ENCODE measurements at places on chromosomes 2 and 18.

DNA sequence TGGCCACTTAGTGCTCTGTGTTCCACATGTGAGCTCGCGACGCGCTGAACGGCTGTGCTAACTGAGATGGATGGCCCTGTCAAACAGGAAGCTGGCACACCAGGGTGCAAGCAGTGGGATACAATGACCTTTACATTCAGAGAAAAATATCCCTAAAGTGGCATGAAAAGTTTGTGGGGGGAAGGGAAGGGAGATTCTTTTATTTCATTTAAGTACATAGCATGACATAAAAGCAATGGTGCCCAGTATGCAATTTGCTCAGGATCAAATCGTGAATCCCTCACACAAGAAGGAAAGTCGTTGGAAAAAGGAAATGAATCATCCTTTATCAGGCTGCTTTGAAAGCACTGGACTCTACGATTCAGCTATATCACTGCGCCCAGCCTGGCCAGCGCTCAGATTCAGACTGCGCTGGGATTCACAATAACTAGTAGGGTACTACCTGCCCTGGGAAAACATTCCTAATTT lies 26.0 kb downstream of the SATB2 start:
- no peak for DNase-seq

DNA sequence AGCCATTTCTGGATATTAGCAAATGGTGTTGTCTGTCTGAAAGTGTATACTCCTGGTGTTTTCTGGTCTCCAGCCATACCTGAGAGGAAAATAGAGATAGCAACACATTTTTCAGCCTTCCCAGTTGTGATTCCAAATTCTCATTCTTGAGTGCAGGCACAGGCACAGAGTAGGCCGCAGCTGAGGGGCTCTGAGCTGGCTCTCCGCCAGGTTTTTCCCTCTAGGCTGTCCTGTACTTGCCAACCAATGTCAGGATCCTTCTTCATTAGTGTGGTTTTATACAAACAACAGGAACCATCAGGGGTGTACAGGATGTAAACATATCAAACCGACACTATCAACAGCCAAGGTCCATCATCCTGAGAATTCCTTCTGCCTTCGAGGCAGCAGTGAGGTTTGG lies 1733.6 kb upstream of the CELF4 start:
- DNase-seq: no peak

- no peak for DNase-seq
Observed at GRCh38 chr2:203861197-203861596, 6.4 kb upstream of the CTLA4 start.

DNA sequence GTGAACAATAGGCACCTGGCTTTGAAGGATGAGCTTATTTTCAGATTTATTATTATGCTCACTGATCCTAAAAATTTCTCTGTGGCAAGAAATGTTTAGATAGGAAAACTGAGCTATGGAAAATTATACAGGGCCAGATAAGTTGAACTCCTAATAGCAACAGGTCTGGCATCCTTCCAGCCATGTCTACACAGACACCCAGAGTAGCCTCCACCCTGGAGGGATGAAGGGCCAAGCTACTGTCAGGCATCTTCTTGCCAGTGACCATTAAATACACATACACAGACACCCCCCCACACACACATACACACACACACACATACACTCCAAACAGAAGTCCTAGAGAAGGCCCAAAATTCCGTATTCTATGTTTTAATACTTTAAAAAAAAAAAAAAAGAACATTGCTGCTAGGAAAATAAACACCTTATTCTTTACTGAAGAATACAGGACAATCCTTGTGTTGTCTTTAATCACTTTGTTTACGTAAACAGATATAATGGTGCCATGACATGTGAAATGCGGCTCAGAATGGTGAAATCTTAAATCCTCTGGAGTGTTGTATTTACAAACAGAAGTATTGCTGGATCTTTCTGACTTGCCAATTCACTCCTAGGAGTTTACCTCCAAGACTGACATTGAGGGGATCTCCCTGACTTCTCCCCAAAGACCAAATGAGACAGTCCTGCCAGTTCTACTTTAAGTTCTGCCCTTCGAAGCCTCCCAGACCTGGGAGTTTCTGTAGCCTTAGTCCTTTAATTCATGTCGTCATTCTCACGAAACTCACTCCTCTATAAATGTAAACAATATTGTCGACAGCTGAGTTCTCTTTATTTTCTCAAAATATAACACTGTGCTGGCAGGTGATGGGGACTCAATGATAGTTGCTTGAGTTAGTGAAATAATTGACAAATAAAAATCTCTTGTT lies 163.1 kb downstream of the ANTXR1 start:
- no peak for DNase-seq

DNA sequence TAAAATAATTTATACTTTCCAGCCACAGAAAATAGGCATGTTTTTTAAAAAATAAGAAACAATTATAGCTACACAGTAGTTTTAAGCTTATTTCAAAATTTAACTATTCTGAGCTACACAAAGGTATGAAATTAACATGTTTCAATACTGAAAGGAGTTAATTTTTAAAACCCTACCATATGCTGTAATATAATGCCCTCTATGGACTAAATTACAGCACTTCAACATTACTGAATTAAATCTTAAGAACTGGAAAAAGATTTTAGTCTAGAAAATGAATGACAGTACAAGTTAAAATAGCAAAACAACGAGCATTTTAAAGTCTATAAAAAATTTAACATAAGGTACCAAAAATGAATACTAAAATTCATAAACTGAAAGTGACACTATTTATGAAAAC lies 36.3 kb downstream of the RTN4 start:
- no peak for DNase-seq

DNA sequence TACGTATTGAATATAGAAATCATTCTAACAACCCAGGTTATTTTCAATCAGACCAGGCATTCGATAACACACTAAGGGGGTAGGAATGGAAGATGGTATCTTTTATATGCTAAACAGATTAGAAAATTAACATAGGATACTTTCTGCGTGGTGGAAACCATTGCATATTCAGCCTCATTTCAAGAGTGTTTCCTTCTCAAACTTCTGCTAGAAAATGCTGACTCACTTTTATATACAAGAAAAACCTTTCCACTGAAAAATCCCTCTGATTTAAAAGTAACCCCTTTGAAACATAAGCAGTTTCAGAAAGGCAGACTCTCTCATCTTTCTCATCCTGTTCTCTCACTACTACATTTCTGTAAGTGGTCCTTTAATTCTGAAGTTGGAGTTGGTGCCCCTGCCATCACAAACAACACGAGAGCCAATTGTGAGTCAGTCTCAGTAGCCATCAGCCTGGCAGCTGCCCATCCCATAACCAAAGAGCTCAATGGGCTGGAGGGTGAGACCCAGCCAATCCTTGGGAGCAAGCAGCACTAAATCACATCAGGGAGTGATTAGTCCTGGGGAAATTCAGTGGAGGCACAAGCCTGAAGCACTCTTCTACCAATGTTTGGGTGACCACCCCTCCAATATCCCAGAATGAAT lies 343.1 kb downstream of the CELF4 start:
- DNase-seq: no peak

DNA sequence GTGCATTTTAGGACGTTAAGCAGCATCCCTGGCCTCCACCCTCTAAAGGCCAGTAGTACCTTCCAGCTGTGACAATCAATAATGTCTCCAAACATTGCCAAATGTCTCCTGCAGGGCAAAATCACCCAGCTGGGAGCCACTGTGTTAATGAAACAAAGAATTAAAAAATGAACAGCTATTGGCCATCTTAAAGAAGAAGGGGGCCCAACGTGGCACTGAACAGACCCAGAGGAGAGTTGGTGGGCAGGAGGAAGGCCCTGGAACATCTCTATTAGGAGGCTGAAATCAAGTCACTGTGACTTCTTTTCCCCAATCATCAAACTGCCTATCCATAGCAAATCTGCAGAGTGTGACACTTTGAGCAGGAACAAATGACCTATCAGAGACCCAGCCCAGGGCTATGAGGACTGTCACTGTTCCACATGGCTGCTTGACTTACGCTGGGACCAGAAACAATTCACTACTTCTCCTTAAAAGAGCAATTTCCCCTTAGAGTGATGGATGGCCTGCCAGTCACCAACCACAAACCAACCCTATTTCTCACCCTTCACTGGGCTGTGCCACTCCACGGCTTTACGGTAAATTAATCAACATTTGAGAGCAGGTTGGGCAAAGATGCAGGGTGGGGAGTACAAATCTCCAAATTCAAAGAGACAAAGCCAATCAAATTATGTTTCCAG lies 35.2 kb upstream of the TEX51 start:
- DNase-seq: no peak

DNA sequence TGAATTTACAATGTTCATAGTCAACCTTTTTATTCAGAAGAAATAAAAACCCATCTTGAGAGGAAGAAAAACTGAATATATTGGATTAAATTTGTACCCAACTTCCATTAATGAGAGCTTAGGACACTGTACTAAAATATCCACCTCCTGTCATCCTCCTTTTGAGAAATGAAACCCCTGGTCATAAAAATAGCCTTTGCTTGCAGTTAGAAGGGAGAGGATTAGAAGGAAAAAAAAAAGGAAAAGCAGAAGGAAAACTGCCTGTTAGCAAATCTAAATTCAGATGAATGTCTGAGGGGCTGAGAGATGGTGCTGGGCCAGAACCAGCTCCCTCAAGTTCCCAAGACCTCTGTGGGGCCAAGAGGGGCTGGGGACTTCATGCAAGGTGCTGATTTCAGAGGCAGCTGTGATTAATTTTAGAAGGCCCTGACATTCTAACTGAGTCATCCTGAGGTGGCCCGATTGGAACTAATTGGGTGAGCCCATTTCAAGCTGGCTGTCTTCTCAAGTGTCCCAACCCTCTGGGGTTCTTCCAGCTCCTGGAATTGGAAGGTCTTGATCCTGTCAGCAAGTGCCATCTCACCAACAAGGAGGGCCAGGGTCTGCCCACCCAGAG lies 38.4 kb upstream of the BIN1 start:
- no peak for DNase-seq

GRCh38 chr18:61286867-61287266 lies 46.4 kb upstream of the CDH20 start:
- no peak for DNase-seq

DNA sequence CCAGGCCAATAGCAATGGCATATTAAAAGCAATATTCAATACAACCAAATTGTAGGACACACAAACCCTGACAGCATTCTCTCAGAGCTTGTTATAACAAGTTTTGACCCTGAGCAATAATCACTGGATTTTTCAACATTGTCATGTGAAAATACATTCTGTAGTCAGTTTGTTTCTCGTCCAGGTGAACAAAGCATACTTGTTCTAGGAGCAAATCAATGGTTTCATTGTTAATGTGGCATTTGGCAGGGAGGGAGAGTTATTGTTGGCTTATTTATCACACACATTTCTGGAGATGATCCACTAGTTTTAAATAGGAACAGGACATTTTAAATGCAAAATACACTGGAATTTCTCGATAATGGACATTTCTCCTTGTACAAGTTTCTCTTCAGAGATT lies 69.9 kb upstream of the L3MBTL4 start:
- DNase-seq: no peak

DNA sequence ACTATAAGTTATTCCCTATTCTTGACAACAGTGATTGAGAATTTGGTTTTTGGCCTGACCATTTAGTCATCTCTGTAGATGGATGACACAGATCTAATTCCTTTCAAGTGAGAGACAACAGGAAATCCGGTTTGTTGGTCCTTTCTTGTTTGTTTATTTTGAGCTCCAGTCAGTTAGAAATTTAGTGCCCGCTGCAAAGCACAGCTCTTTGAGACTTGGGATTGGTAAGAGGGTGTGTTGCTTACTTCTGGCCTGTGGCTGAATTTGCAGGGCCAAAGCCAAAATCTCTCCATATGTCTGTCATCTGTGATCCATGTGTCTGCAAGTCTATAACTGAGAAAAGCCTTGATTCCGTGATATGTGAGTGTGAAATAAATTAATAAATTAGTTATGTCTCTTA lies 74.3 kb downstream of the BIN1 start:
- DNase-seq: no peak

- DNase-seq: no peak
Observed at GRCh38 chr18:13241083-13241892, 22.7 kb downstream of the LDLRAD4 start.

GRCh38 chr2:120486946-120487345 lies 141.0 kb downstream of the INHBB start:
- DNase-seq: no peak

DNA sequence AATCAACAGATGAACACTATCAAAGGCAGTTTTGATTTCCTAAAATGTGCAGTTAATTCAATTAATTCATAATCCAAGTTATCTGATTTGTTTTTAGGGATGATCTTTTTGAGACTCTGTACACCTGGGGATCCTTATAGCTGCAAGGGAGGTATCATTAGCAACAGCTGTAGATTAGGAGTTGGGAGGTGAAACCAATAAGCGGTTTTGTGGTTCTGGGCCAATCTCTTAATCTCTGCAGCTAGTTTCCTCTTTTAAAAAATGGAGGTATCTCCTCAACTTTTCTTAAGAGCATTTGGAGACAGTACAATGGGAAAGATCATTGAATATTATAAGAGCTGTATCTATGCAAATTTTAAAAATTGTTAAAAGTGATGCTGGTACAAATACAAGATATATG lies 126.0 kb downstream of the MC4R start:
- no peak for DNase-seq

DNA sequence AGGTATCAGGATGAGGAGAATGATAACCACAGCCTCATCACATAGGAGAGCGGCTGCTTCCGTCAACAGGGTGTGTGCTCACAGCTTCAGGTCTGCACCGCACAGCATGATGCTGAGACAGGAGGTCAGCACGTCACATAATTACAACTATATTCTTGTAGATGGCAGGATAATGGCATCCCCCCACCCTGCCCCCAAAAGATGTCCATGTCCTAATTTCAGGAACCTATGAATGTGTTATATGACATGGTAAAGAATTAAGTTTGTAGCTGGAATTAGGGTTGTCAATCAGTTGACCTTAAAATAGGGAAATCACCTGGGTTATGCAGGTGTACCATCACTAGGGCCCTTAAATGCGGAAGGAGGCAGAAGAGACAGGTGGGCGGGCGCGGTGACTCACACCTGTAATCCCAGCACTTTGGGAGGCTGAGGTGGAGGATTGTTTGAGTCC lies 73.9 kb downstream of the ARL4C start:
- DNase-seq: peak; percentile 50

DNA sequence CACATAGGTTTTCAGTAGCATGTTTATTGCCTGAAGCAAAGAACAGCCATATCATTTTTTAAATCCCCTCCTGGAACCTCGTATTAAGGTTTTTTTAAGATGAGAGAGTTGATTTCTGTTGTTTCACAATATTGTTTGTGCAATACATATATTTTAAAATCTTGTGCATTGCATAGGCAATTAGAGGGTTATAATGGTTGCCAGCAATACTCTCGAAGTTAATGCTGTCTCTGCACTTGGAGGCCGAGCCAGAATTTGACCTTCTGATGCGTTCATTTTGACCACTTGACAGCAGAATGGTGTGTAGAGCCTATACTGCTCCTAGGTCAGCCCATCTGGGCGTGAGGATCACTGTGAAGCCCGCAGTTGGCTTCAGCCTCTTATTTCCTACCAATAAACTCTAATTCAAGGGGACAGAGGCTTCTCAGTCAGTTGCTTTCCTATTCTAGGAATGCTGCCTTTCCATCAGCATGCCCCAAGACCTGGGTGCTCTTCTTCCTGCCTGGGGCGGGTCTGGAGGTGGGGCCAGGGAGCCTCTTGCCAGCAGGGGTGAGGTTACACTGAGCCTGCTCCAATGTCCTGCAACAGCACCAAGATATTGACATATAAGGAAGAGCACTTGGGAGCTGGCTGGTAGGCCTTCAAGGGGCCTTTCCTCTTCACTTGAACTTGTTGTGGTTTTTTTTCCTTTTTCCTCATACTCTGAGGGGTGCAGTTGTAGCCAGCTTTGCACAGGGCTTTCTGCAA lies 91.4 kb upstream of the BCL2L11 start:
- DNase-seq: no peak
